Adrenal gland (tissue), 19 donors: ENCODE measurements at places on chromosomes 3 and 15. TPM values are rescaled to one million over a fixed set of nuclear protein-coding genes. Genes with fewer than 3 reads are reported as not detected.

DNA sequence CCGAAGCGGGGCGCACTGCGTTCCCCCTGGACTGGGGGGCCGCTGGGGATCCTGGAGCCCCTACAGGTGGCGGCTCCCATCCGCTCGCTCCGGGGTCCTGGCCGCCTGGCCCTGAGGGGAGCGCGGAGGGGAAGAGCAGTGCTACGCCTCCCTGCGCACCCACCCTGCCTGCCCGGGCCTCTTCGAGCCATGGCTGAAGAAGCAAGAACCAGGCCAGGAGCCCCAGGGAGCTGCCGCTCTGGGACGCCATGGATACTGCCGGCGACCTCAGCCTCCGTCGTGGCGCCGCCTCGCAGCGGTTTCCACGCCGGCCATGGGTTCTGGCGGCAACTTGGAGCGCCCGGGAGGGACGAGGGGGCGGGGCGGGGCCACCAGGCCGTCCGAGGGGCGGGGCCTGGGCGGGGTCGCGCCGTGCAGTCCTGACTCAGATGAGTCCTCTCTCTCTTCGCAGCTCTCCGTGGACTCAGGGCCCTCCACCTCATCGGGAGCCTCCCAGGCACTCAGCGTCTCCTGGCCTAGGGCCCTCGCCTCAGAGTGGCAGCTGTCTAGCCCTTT lies 50.9 kb downstream of the MYL3 start:
- no peaks in the 10 kb centered on the region for H3K4me1 ChIP-seq
- H3K27me3 ChIP-seq, result no peaks in the 10 kb centered on the region
- peak; percentile 74 for DNase-seq
- no peaks in the 10 kb centered on the region for H3K36me3 ChIP-seq
- H3K4me3 ChIP-seq, result no peak overlapping the region

DNA sequence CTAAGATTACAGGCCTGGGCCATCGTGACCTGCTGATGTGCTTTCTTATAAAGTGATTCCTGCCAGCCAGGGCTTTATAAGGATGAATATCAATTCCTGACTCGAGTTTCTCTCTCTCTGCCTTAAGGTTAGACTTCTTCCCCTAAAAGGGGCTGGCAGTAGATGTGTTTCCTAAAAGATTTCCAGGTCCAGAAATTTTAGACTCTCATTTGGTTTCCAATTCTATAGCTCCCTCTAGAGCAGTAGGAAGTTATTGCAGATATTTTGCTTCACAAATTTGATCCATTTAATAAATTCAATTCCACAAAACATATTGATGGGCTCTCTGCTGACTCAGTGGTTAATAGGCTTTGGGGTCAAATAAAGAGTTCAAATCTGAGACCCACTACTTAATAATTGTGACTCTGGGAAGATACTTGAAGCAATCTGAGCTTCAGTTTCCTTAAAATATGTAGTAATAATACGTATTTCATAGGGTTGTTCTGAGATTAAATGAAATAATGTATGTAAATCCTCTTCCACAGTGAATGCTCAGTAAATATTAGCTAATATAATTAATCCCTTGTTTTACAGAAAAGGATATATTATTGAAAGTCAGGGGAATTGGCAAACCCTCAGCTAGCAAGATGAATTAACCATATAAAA lies 2.1 kb downstream of the TRIM69 start:
- no peak overlapping the region for H3K4me3 ChIP-seq
- H3K27ac ChIP-seq, result no peak overlapping the region
- DNase-seq, result no peak
- H3K4me1 ChIP-seq, result peaks cover 5% of the 10 kb centered on the region
- no peaks in the 10 kb centered on the region for H3K36me3 ChIP-seq

LARP6 gene
- 25.0 TPM for polyA plus RNA-seq

DNA sequence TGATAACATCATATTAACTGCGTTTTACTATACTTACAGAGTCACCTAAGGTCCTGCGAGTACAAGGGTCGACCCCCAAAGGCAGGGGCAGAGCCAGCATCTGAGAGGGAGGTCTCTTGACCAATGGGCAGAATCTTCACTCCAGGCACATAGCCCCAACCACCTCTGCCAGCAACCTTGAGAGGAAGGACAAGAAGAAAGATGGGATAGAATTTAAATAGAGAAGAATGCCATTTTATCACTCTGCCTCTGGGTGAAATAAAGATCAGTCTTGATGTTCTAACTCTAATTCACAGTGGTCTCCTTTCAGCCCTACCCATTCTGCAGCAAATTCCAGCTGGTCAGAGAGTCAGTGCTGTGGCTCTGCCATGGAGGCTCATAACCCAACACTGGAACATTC lies 26.5 kb downstream of the KNG1 start:
- DNase-seq, result no peak
- no peaks in the 10 kb centered on the region for H3K36me3 ChIP-seq
- H3K4me1 ChIP-seq, result no peaks in the 10 kb centered on the region
- no peaks in the 10 kb centered on the region for H3K27me3 ChIP-seq
- no peak overlapping the region for H3K4me3 ChIP-seq

TLR9 gene
- 0.34 TPM for polyA plus RNA-seq

TTLL13 gene
- 0.20 TPM for polyA plus RNA-seq

EFCAB12 gene
- polyA plus RNA-seq, result 0.37 TPM

GRCh38 chr15:70493787-70494516 lies 269.4 kb downstream of the UACA start:
- H3K27me3 ChIP-seq, result no peaks in the 10 kb centered on the region
- H3K27ac ChIP-seq, result no peak overlapping the region
- H3K4me1 ChIP-seq, result peaks cover 10% of the 10 kb centered on the region
- no peak overlapping the region for H3K4me3 ChIP-seq
- no peaks in the 10 kb centered on the region for H3K36me3 ChIP-seq

SLC30A4 gene
- 1.9 TPM for polyA plus RNA-seq

GRCh38 chr15:97680606-97681220 lies 279.8 kb upstream of the ARRDC4 start:
- no peak for DNase-seq
- no peaks in the 10 kb centered on the region for H3K4me1 ChIP-seq
- H3K36me3 ChIP-seq, result no peaks in the 10 kb centered on the region
- H3K27me3 ChIP-seq, result no peaks in the 10 kb centered on the region

GRCh38 chr3:47566667-47567066 lies 12.0 kb downstream of the CSPG5 start:
- H3K27ac ChIP-seq, result no peak overlapping the region
- H3K27me3 ChIP-seq, result no peaks in the 10 kb centered on the region
- H3K36me3 ChIP-seq, result no peaks in the 10 kb centered on the region
- DNase-seq, result no peak

SLC6A1 gene
- polyA plus RNA-seq, result 1.8 TPM

- no peak overlapping the region for H3K4me3 ChIP-seq
- H3K27me3 ChIP-seq, result no peaks in the 10 kb centered on the region
- H3K36me3 ChIP-seq, result no peaks in the 10 kb centered on the region
- no peak overlapping the region for H3K27ac ChIP-seq
- DNase-seq, result no peak
- H3K4me1 ChIP-seq, result no peaks in the 10 kb centered on the region
Measured at GRCh38 chr15:62520887-62521286, 355.8 kb upstream of the C2CD4B start.

- H3K4me3 ChIP-seq, result no peak overlapping the region
- no peak for DNase-seq
- no peaks in the 10 kb centered on the region for H3K4me1 ChIP-seq
- H3K27me3 ChIP-seq, result no peaks in the 10 kb centered on the region
Measured at GRCh38 chr15:90463381-90463780, 66.3 kb upstream of the CRTC3 start.

ATXN7 gene
- polyA plus RNA-seq, result 4.1 TPM

NDN gene
- polyA plus RNA-seq, result 49.4 TPM

DNA sequence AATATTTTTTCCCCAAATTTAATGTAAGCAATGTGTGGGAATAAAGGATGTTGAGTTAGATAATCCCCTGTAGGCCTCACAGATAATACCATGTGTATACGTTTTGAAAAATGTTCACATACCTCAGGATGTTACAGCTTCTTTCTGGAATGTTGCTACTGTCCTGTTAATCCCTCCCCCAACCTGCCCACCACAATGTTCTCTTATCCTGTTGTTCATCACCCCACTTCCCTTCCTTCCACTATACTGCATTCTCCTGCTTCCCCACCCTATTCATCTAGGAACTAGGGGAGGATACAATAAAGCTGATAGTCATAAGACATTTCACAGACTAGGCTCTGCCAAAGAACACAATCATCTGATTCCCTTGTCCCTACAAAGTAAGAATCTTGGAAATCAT lies 92.1 kb downstream of the IGF2BP2 start:
- H3K27me3 ChIP-seq, result no peaks in the 10 kb centered on the region
- H3K4me3 ChIP-seq, result no peak overlapping the region
- H3K36me3 ChIP-seq, result no peaks in the 10 kb centered on the region
- H3K4me1 ChIP-seq, result peaks cover 11% of the 10 kb centered on the region
- DNase-seq, result no peak

DNA sequence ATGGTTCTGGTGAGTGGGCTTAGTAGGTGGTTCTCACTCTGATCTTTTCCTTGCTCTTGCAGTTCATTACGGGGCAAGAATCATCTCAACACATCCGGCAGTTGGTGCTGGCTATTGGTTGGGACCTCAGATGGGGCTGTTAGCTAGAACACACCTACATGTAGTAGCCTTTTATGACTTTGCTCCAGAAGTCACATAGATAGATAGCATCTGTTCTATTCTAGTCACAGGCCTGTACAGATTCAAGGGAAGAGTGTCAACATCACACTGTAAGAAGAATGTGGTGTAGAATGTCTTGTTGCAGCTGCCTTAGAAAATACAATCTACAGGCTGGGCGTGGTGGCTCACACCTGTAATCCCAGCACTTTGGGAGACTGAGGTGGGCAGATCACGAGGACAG lies 15.1 kb downstream of the RAB5A start:
- H3K27ac ChIP-seq, result no peak overlapping the region
- H3K27me3 ChIP-seq, result no peaks in the 10 kb centered on the region
- H3K4me3 ChIP-seq, result no peak overlapping the region
- H3K36me3 ChIP-seq, result peaks cover 4% of the 10 kb centered on the region
- peaks cover 7% of the 10 kb centered on the region for H3K4me1 ChIP-seq
- no peak for DNase-seq

DNA sequence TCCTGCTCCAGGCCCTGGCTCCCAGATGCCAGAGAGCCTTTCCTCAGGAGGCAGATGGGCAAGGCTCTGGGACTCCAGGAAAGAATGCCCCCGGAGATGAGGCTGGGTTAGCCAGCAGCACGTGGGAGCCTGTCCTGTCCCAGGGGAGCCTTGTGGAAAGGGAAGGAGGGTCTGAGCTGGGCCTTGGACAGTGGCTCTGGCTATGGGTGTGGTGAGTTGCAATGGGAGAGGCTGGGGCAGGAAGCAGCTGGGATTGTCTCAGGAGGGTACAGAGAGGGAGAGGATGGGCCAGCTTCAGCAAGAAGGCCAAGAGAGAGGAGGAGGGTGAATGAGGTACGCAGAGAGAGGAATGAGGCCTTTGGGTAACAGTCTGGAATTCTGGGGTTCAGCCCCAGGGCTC lies 17.4 kb upstream of the CACNA2D2 start:
- peaks cover 2% of the 10 kb centered on the region for H3K27me3 ChIP-seq
- no peaks in the 10 kb centered on the region for H3K4me1 ChIP-seq
- H3K36me3 ChIP-seq, result no peaks in the 10 kb centered on the region
- H3K27ac ChIP-seq, result no peak overlapping the region

DUOXA2 gene
- polyA plus RNA-seq, result 0.11 TPM

SERPINI2 gene
- polyA plus RNA-seq, result 0.10 TPM

DNA sequence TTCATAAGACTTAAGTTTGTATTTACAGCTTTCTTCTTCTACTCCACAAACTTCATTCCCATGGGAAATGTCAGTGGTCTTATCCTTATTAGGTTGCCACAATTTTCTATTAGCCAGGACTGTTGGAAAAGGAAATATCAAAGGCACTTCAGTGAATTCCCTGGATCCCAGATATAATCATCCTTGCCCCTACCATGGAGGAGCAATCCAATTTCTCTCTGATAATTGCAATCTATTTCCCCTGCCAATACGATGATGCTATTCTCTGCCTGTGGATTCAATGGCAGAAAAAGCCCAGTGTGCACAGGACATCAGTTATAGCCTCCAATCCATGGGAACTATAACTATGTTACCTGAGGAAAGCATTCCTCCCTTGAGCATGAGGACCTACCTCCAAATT lies 536.4 kb upstream of the UBE2E2 start:
- no peak overlapping the region for H3K4me3 ChIP-seq
- DNase-seq, result no peak
- no peaks in the 10 kb centered on the region for H3K27me3 ChIP-seq

CCDC39 gene
- not detected for polyA plus RNA-seq

DNA sequence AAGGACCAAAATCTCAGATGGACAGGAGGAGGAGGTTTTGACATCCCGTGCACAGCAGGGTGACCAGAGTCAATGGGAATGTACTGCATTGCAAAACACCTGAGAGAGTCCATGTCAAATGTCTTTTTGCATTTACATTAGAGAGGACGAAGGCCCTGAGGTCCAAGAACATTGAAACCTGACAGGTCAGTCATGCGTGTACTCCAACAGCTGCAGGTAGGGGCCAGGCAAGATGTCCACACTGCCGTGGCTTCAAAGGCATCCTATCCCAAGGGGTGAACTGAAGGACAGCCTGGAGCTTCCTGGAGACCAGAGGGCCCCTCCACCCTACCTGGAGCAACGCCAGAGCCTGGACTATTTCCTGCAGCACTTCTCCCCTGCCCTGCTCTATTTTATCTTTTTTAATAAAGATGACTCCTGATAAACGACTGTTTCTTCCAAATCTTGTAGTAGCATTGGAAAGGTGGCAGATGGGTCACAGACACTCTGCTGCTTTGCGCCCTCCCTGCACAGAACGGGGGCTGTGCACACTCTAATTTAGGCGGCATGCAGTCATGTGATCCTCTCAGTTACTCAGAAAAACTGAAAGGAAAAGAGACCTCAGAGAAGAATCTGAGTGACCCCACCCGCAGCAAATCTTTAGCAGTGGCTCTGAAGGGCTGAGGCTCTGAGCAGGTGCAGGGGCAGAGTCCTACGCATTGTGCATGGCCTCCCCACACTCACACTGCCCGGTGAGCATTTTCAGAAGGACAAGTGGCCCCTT lies 68.2 kb downstream of the HMCES start:
- no peak overlapping the region for H3K4me3 ChIP-seq
- H3K27ac ChIP-seq, result no peak overlapping the region
- no peak for DNase-seq
- H3K36me3 ChIP-seq, result no peaks in the 10 kb centered on the region
- H3K27me3 ChIP-seq, result no peaks in the 10 kb centered on the region

- no peak for DNase-seq
- H3K27ac ChIP-seq, result no peak overlapping the region
- no peaks in the 10 kb centered on the region for H3K36me3 ChIP-seq
- no peaks in the 10 kb centered on the region for H3K4me1 ChIP-seq
- no peak overlapping the region for H3K4me3 ChIP-seq
Measured at GRCh38 chr3:135199137-135199536, 404.1 kb downstream of the EPHB1 start.
